Activated naive CD4-positive, alpha-beta T cell treated with anti-CD3 and anti-CD28 coated beads, Interleukin-2, amount 10 ng/mL, durations not matched to agents 5 hours and 36 hours (primary cell): ENCODE measurements at places on chromosomes 1 and 21. TPM values are rescaled to one million over a fixed set of nuclear protein-coding genes. Genes with fewer than 3 reads are reported as not detected.

The HORMAD1 gene
- total RNA-seq: not detected

The TCP10L gene
- 0.55 TPM for total RNA-seq

The AADACL4 gene
- total RNA-seq: not detected

The ERICH3 gene
- total RNA-seq: not detected

The FAM3B gene
- not detected for total RNA-seq

The ST6GALNAC3 gene
- 0.38 TPM for total RNA-seq

The AGMAT gene
- 15.7 TPM for total RNA-seq

The SLC9C2 gene
- total RNA-seq: not detected

The SLC26A9 gene
- not detected for total RNA-seq

The AHCYL1 gene
- 51.8 TPM for total RNA-seq

The ELAPOR1 gene
- total RNA-seq: 2.3 TPM

The C1orf226 gene
- total RNA-seq: not detected

The OLFML3 gene
- 0.53 TPM for total RNA-seq

The RXFP4 gene
- total RNA-seq: not detected

The SEMA6C gene
- total RNA-seq: 3.6 TPM

The BMP8A gene
- 0.13 TPM for total RNA-seq

The CTSE gene
- not detected for total RNA-seq

The MYBPH gene
- not detected for total RNA-seq

The NR1I3 gene
- not detected for total RNA-seq

The SYPL2 gene
- total RNA-seq: not detected

The S100A4 gene
- 650 TPM for total RNA-seq

The CHI3L2 gene
- total RNA-seq: 28.8 TPM
